ENCODE measurements at places on chromosomes 1 and 21.

DNA sequence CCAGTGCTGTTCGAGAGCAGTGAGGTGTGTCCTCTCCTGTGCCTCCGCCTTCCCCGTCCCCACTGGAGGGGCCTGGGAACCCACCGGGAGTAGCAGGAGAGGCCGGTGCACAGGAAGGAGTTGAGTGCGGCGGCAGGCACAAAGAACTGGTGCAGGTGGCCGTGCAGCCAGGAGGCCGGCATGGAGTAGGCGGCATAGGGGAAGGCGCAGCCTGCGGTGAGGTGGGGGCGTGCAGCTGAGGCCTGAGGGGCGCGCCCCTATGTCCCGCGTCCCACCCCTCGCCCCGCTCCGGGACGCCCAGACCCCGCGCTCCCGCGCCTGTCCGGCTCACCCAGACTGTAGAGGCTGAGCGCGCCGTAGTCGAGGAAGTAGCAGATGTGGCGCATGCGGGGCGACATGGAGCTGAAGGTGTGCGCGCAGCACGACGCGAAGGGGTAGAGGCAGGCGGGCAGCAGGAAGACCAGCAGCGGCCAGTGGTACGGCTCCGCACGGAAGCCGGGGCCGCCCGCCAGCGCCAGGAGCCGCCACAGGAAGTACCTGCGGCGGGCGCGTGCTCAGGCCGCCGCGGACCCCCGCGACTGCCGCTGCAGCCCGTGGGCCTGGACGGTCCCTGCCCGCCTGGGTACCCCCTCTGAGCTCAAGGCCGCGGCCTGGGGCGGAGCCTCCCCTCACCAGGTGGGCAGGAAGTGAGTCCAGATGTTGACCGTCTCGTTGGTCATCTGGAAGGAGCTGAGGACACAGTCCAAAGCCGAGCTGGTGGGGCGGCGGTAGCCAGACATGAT lies 2.2 kb downstream of the PAQR6 start:
- DNase-seq = no peak

GRCh38 chr1:6688757-6689156 lies 12.9 kb downstream of the DNAJC11 start:
- DNase-seq = no peak

DNA sequence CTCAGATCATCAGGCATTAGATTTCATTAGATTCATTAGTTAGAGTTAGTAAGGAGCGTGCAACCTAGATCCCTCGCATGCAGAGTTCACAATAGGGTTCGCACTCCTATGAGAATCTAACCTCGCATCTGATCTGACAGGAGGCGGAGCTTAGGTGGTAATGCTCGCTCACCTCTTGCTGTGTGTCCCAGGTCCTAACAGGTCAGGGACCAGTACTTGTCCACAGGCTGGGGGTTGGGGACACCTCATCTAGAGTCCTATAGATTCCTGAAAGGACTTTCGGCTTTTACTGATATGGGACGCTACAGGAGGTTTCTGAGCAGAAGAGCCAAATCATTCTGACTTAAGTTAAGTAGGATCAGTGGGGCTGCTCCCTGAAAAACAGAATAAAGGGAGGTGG lies 91.4 kb downstream of the AKT3 start:
- no peak for DNase-seq

DNA sequence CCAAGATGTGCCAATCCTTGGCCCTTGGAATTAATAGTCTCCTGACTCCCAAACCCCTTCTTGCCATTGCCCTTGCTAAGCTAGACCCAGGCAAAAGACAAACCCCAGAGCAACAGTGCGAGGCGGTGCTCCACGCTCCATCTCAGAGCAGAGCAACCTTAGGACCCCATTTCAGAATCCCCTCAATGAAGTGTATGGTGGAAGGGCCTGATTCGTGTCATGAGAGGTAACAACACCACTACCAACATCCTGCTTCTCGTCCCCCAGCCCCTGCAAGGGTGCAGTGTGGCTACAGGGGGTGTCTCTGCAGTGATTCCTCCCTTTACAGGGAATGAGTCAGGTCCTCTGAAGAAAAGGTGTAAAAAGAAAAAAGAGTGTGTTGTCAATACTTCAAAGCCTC lies 103.9 kb upstream of the IRF2BP2 start:
- no peak for DNase-seq

DNA sequence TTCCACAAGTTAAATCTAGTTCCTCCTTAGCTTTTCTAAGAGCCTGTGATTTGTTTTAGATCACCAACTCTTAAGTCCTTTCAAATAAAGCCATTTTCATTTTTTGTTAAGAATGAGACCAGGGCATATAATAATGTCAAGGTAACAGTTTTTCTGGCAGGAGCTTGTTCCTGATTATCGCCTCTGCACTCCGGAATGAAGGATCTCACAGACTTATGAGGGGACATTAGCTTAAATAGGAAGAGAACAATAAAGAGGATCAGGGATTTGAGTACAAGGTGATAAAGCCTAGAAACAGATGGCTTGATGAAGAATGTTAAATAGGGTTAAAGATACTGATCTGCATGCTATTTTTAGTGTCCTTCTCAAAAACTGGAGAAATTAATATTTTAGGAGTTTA lies 13.6 kb upstream of the OTUD7B start:
- no peak for DNase-seq

- no peak for DNase-seq
Measured at GRCh38 chr1:174103766-174104165, 55.6 kb upstream of the RABGAP1L start.

- DNase-seq = no peak
Measured at GRCh38 chr21:46088189-46088588, 9.7 kb upstream of the COL6A2 start.

GRCh38 chr1:43835082-43836021 lies 98.2 kb upstream of the ARTN start:
- no peak for DNase-seq

GRCh38 chr1:154777154-154777553 lies 92.9 kb downstream of the KCNN3 start:
- no peak for DNase-seq

GRCh38 chr1:235011064-235011598 lies 117.5 kb downstream of the TOMM20 start:
- DNase-seq = no peak

DNA sequence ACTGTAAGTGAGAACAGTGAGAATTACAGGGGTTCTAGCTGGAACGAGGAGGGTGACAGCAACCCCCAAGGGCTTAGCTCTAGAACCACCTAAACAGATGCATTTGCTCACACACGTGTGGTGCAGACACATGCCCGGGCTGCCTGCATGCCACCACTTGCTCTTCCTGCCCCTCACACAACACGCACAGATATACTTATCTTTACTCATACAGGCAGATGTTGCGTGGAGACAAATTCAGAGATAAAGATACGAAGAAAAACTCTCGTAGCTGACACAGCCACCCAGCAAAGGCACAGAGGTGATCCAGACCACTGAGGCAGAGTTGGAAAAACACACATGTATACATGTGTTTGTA lies 13.5 kb downstream of the VANGL1 start:
- DNase-seq = no peak

DNA sequence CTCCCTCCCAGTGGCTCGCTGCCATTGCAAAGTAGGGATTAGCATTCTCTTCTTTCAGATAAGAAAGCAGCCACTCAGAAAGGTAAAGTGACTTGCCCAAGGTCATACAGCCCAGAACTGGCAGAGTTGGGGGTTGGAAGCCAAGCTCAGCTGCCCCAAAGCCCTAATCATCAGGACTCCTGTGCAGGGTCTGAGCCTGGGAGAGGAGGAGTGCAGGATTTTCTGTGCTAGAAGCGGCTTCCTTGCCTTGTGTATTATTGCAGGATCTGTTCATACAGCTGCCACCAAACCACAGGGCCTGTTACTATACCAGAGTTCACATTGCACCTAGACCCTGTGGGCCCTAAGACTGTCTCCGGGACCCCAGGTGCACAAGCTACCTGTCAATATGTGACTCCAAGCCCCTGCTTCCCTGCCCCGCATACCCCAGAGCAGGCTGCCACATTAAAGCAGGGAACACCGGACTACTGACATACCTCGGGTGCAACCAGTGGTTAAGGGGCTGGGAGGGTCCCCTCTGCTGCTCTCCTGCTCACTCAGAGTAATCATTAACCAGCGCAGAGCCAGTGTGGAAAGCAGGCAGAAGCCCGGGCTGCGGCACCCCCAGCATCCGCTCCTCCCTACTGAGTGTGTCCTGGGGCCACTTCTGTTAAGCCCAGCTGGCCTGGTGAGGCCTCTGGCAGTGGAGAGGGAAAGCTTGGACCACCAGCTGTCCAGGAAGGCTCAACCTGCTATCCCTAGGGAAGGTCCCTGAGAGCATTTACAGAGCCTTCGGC lies 15.8 kb downstream of the HSPG2 start:
- DNase-seq = no peak

- no peak for DNase-seq
Measured at GRCh38 chr21:41381731-41382130, 19.9 kb downstream of the MX2 start.

GRCh38 chr21:21052672-21053071 lies 54.5 kb downstream of the NCAM2 start:
- no peak for DNase-seq

DNA sequence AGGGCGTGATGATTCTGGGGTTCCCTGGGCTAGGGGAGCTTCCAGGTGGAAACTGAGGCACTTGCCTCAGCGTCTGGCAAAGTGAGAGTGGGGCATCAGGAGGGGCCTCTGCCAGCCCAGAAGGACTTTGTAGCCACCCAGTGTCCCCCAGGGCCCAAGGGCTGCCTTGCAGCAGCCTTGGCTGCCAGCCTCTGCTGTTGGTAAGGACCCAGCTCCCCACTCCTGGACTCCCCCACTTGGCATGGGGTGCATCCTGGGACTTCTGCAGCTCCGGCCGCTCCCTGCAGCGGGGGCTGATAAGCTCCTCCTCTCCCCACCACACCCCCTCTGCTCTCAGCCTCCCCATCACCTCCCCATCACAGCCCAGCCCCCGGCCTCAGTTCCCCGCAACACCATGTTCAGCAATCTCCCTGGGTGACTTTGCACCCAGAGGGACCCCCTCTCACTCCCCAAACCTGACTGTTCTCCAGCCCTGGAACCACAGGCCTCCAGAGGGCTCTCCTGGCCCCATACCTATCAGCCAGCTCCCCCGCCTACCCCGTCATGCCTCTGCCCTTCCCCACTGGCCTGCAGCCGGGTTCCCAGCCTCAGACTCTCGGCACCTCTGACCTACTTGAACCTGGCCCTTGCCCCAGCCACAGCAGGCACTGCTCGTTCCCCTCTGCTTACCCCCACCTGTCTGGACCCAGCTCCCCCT lies 113.0 kb downstream of the CRYAA start:
- no peak for DNase-seq

GRCh38 chr1:107057197-107058133 lies 991 bp downstream of the PRMT6 start:
- no peak for DNase-seq

DNA sequence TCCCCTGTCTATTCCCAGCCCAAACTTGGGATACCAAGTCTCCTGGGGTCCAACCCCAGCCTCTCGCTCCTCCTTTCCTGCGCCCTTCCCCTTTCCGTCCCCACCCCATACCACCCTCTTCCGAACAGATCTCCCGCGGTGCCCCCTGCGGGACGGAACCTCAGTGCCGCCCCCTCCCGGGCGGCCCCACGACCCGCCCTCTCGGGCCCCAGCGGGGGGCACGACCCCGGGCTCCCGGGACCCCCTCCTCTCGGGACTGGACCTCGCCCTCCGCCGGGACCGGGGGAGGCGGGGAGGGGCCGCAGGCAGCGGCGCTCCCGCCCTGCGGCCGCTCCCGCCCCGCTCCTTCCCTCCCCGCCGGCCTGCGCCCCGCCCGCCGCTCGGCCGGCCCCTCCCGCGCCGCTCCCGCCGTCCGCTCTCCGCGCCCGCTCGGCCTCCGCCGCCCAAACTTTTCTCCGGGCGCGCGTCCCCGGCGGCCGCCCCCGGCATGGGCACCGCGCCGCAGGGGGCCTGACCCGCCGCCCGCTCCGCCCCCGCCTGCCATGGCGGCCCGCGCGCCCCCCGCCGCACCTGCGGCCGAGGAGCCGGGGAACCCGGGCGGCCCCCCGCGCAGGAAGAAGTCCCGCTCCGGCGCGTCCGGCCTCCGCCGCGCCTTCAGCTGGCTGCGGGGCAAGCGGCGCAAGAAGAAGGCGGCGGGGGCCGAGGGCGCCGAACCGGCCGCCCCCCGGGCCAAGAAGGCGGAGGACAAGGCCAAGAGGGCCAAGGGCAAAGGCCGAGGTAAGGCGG lies 39.0 kb upstream of the SYNC start:
- DNase-seq = no peak

DNA sequence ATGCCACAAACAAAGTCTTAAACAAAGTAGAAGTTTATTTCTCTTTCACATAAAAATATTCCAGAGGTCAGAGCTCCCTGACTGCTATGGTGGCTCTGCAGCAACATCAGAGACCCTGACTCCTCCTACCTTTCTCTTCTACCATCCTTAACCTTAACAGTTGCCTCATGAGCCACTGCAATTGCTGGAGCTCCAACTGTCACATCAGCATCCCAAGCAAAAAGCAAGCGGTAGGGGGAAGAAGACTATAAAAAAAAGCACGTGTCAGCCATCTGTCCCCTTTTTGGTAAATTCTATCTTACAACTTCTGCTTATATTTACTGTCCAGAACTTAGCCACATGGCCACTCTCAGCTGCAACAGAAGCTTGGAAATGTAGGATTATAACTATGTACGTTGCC lies 21.8 kb upstream of the H6PD start:
- DNase-seq = no peak

- DNase-seq = no peak
Measured at GRCh38 chr1:9689971-9690381, 38.4 kb downstream of the PIK3CD start.

All from glomerular endothelial cell (primary cell).